Lung (tissue), 17 donors: ENCODE measurements at places on chromosomes 7 and 10. TPM values are rescaled to one million over a fixed set of nuclear protein-coding genes. Genes with fewer than 3 reads are reported as not detected.

SLC18A2 gene
- total RNA-seq = 0.71 TPM

ZNF365 gene
- 0.80 TPM for total RNA-seq

DNA sequence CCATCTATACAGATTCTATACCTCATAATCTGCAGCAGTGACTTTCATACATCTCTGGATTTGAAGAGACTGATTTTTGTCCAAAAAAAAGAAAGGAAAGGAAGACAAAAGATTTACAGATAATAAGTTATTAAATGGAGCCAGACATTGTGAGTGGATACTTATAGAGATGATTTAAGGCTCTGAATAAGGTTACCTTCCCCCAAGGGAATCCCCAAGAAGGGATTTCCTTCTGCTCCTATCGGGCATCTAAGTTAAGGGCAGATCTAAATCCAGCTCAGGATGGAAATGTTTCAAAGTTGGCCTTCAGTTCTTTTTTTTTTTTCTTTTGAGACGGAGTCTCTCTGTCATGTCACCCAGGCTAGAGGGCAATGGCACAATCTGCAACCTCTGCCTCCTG is 97.6 kb downstream of the ST8SIA6 start:
- no peak overlapping the region for H3K4me3 ChIP-seq
- no peaks in the 10 kb centered on the region for H3K27me3 ChIP-seq
- H3K36me3 ChIP-seq = no peaks in the 10 kb centered on the region
- no peaks in the 10 kb centered on the region for H3K4me1 ChIP-seq

DNA sequence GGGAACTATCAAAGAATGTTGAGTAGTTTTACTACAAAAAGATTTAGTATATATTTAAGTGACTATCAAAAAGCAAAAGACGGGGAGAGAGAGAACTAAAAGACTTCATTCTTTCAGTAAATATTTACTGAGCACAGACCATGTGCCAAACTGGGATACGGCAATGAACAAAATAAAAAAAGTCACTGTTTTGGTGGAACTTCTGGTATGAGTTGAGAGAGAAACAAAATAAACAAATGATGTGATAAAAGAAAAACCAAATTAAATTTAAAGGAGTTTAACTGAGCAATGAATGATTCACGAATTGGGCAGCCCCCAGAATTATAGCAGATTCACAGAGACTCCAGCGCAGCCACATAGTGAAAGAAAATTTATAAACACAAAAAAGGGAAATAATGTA is 17.8 kb upstream of the AKAP9 start:
- H3K27ac ChIP-seq = no peak overlapping the region
- DNase-seq = no peak
- no peak overlapping the region for H3K4me3 ChIP-seq
- no peaks in the 10 kb centered on the region for H3K4me1 ChIP-seq

DNA sequence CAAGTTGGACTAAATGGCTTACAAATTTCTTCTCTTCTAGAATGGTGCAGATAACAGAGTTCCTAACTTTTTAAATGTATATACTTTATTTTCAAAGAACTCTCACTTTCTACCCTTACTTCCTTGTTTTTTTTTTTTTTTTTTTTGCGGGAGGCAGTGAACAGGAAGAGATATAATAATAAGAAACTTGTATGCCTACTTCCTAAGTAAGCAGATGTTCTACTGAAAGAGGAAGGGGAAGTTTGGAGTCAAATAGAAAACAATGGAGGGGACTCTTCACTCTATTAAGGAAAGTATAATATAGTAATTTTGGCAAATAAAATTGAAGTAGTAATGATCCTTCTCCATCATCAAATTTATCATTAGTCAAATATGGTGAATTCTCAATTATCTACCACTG is 754.0 kb downstream of the KCNMA1 start:
- DNase-seq = no peak
- no peak overlapping the region for H3K27ac ChIP-seq
- no peak overlapping the region for H3K4me3 ChIP-seq
- no peaks in the 10 kb centered on the region for H3K27me3 ChIP-seq
- peaks cover 2% of the 10 kb centered on the region for H3K4me1 ChIP-seq
- no peaks in the 10 kb centered on the region for H3K36me3 ChIP-seq

SPDYE2 gene
- 0.34 TPM for total RNA-seq

HOXA5 gene
- 20.9 TPM for total RNA-seq

IKZF1 gene
- total RNA-seq = 37.8 TPM

DNA sequence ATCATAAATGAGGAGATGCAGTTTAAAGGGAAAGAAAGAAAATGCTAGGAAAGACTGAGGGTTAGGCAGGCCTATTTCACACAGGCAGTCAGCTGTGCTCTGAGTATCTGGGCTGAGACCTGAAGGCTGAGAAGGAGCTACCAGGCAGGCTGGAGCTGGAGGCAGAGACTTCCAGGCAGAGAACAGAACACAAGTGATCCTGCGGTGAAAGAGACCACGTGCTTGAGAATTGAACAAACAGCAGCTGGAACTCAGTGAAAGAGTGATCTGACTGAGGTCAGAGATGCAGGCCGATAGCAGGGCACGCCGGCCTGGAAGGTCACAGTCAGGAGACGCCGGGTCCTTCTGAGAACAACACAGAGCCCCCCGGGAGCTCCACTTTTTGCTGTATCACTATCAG is 147.8 kb downstream of the ADAM12 start:
- H3K27ac ChIP-seq = no peak overlapping the region
- DNase-seq = peak; percentile 24
- H3K36me3 ChIP-seq = no peaks in the 10 kb centered on the region
- no peaks in the 10 kb centered on the region for H3K4me1 ChIP-seq

- H3K36me3 ChIP-seq = peaks cover under 1% of the 10 kb centered on the region
- no peak for DNase-seq
- peaks cover 43% of the 10 kb centered on the region for H3K4me1 ChIP-seq
- no peak overlapping the region for H3K27ac ChIP-seq
- no peak overlapping the region for H3K4me3 ChIP-seq
Observed at GRCh38 chr7:33706771-33707200, 198.6 kb upstream of the BMPER start.

DNA sequence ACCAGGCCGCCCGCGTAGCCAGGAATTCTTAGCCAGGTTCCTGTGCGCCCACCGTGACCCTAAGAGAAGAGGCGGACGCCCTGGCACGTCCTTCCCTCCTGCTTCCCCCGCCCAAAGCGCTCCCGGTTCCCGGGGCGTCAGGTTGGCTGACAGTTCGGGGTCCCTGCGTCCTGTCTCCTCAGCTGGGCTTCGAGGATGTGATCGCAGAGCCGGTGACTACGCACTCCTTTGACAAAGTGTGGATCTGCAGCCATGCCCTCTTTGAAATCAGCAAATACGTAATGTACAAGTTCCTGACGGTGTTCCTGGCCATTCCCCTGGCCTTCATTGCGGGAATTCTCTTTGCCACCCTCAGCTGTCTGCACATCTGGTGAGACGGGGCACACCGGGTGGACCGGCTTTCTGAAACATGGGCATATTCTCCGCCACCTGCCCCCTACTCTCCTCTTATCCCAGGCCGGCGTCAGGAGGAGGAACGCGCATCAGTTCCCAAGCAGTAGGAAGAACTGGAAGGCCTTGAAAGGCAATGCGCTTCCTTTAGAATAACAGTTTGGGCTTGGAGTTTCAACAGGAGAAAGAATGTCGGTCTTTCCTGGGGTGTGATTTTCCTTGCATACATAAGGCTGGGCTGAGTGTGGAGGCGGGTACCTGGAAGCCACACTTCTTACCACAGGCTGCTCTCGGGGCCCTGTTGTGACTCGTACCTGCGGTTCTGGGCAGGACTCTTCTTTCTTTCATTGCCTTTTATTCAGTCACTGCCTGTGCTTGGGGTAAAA is 728 bp downstream of the CAV2 start:
- peak; percentile 73 for DNase-seq
- peaks cover 23% of the 10 kb centered on the region for H3K4me1 ChIP-seq
- no peaks in the 10 kb centered on the region for H3K36me3 ChIP-seq
- H3K27me3 ChIP-seq = no peaks in the 10 kb centered on the region
- peak overlapping the region; percentile 56 for H3K4me3 ChIP-seq

SLC29A4 gene
- total RNA-seq = 2.9 TPM

- H3K36me3 ChIP-seq = no peaks in the 10 kb centered on the region
- H3K4me3 ChIP-seq = no peak overlapping the region
- H3K27me3 ChIP-seq = no peaks in the 10 kb centered on the region
- no peak for DNase-seq
- no peak overlapping the region for H3K27ac ChIP-seq
Observed at GRCh38 chr10:124595143-124595883, 133.7 kb downstream of the LHPP start.

GRCh38 chr10:77011874-77012811 is 625.5 kb downstream of the KCNMA1 start:
- DNase-seq = peak; percentile 79
- no peaks in the 10 kb centered on the region for H3K4me1 ChIP-seq
- H3K27me3 ChIP-seq = no peaks in the 10 kb centered on the region
- H3K27ac ChIP-seq = no peak overlapping the region

GPR15LG gene
- total RNA-seq = not detected

- no peak for DNase-seq
- H3K4me1 ChIP-seq = no peaks in the 10 kb centered on the region
Observed at GRCh38 chr10:72694476-72695369, 2.8 kb downstream of the MCU start.

DNA sequence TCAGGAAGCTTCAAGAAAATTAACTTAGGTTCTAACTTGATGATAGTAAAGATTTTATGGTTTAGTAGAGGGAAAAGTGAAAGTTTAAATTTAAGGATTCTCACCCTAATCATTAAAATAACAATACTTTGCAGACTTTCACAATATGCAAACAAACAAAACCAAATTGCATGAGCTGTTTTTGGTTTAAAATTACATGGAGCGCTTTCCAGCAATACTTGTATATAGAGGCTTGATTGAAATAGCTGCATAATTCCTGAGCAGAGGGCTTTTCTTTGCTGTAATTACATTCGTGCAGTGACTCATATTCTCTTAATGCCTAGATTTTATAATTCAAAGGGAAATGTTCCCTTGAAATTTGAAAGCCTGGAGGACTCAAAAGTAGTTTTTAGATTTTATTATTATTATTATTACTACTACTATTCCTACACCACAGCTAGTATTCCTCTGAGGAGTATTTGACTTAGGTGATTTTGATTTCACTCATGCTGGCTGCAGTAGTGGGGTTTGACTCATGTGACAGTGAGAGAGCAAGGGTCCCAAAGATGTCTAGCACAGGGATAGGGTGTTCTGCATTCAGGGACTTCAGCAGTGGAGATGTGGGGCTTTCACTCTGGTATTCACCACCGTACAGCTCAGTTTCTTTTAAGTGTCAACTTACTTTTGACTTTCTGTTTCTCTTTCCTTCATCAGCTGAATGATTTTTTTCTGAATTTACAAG is 138.1 kb downstream of the ADAM22 start:
- no peaks in the 10 kb centered on the region for H3K36me3 ChIP-seq
- peaks cover 19% of the 10 kb centered on the region for H3K4me1 ChIP-seq
- no peak for DNase-seq

DNA sequence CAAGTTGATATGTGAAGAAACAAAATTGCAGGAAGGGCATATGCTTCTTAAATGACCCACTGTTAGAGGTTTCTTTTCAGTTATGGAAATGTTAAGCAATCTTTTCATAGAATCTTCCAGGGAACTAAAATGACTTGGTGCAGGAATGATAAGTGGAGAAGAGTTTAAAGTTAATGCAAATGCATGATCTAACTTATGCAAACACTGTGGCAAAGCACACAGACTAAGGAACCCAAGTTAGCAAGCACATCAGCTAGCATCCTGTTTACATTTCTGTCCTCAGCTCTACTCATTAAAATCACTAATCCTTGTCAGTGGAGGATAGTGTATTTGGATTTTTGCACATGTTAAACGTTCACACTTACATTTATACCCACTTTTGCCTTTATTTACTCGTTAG is 9.3 kb downstream of the CLCN1 start:
- no peak overlapping the region for H3K27ac ChIP-seq
- no peaks in the 10 kb centered on the region for H3K27me3 ChIP-seq
- H3K4me3 ChIP-seq = no peak overlapping the region
- peaks cover 17% of the 10 kb centered on the region for H3K4me1 ChIP-seq
- no peaks in the 10 kb centered on the region for H3K36me3 ChIP-seq

- no peaks in the 10 kb centered on the region for H3K36me3 ChIP-seq
- H3K27me3 ChIP-seq = no peaks in the 10 kb centered on the region
- no peak overlapping the region for H3K27ac ChIP-seq
- H3K4me3 ChIP-seq = no peak overlapping the region
- DNase-seq = no peak
Observed at GRCh38 chr7:63080831-63081230, 917.8 kb upstream of the ZNF722 start.

- H3K27me3 ChIP-seq = no peaks in the 10 kb centered on the region
- no peak overlapping the region for H3K27ac ChIP-seq
- no peaks in the 10 kb centered on the region for H3K36me3 ChIP-seq
- H3K4me1 ChIP-seq = no peaks in the 10 kb centered on the region
- no peak overlapping the region for H3K4me3 ChIP-seq
Observed at GRCh38 chr10:79453392-79453791, 8.0 kb upstream of the ZCCHC24 start.

GRCh38 chr10:108801775-108802517 is 1121.4 kb downstream of the XPNPEP1 start:
- H3K27me3 ChIP-seq = no peaks in the 10 kb centered on the region
- no peak for DNase-seq
- no peak overlapping the region for H3K27ac ChIP-seq
- no peak overlapping the region for H3K4me3 ChIP-seq
- H3K4me1 ChIP-seq = no peaks in the 10 kb centered on the region

DNA sequence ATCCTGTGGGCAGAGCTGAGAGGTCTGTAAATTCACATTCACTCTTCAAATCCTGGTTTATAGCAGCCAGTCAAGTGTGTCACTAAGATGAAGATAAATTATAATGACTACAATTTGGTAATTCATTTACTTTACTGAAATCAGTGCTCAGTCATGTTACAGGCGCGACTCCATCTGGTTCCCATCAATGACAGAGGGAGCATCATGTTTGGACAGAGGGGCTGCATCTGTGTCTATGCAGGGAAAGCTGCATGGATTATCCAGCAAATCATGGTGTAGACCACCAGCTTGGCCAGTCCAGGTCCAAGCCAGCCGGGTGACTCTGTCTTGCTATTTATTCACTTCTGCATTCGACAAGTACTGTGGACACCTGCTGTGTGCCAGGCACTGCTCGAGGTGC is 214.1 kb upstream of the ZNF32 start:
- H3K27ac ChIP-seq = peak overlapping the region; percentile 39
- peaks cover 10% of the 10 kb centered on the region for H3K4me1 ChIP-seq
- no peak for DNase-seq
- H3K27me3 ChIP-seq = no peaks in the 10 kb centered on the region
- no peaks in the 10 kb centered on the region for H3K36me3 ChIP-seq
- H3K4me3 ChIP-seq = no peak overlapping the region

LOXL4 gene
- 3.3 TPM for total RNA-seq

GRCh38 chr7:47186316-47186715 is 395.6 kb downstream of the TNS3 start:
- H3K27me3 ChIP-seq = no peaks in the 10 kb centered on the region
- no peak for DNase-seq
- no peaks in the 10 kb centered on the region for H3K36me3 ChIP-seq
- no peak overlapping the region for H3K4me3 ChIP-seq

- peaks cover 32% of the 10 kb centered on the region for H3K36me3 ChIP-seq
- H3K4me1 ChIP-seq = peaks cover 6% of the 10 kb centered on the region
- H3K4me3 ChIP-seq = no peak overlapping the region
Observed at GRCh38 chr10:110109511-110109910, 97.9 kb upstream of the MXI1 start.

DNA sequence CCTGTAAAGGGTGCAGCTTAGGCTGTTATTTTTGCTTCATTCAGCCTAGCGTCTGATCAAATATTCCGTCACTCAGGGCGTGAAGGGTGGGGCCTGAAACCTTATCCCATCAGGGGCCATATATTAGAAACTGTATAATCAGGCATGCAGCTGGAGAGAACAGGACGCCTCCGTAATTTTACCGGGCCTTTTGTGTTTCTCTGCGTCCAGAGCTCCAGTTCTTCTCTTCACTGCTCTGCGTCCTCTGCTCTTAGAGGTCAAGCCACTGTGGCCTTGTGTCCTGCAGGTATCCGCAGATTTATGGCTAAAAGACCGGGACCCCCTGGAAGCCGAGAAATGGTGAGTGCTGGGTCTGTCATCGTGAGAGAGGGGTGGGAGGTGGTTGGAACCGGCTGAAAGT is at the start of gene ZNF735:
TSS of gene ZNF735 (plus strand) at position 301 of the 400 bp plus-strand sequence. CDS start at position 301, 0 bp downstream.
- H3K27me3 ChIP-seq = no peaks in the 10 kb centered on the region
- no peak within 1 kb of the TSS for H3K27ac ChIP-seq
- H3K4me1 ChIP-seq = no peaks in the 10 kb centered on the region
- no peaks in the 10 kb centered on the region for H3K36me3 ChIP-seq
